Coronary artery (tissue), 2 donors: ENCODE measurements at places on chromosomes 7 and 10.

GRCh38 chr7:101823096-101823495 lies 5.7 kb downstream of the CUX1 start:
- no peak for DNase-seq

DNA sequence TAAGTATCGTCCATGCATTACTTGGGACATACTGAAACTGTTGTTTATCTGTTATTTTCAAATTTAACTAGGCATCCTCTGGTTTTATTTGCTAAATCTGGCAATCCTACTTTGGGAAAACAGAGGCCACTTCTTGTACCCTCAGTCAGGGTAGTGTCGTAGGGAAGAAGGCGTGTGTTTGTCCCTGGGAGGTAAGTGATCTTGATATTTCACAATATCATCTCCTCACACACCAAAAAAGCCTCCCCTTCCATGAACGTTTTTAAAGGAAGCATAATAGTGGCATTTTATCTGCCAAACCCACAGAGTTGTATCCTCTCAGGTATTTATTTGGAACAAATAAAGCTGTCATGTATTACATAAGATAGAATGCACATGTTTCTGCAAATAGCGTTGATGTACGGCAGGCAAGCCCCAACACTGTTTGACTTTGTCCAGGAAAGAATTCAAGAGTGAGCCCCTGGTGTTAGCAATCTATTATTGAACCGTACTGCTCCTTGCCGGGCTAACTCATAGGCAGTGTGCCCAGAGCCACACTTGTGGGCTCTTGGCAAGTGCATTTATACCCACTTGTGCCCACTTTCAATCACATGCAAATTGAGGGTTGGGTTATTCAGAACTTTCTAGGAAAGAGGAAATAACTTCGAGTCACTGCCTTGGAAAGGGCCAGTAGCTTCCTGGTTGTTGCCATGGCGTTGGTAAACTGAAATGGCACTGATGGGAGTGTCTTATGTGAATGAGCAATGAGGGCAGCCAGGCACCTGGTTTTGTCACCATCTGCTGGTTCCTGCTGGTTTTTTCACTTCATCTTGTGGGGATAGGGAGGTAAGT lies 266.0 kb downstream of the USP6NL start:
- no peak for DNase-seq

GRCh38 chr7:112873831-112874553 lies 83.8 kb upstream of the TMEM168 start:
- no peak for DNase-seq

GRCh38 chr7:48089046-48090003 lies at the start of gene UPP1:
Gene UPP1, plus strand, starts transcription at chr7:48089265. Its CDS starts 5,519 bp downstream, at chr7:48094784.
- DNase-seq = peak; percentile 93

GRCh38 chr7:32091608-32092210 lies 21.5 kb upstream of the PDE1C start:
- no peak for DNase-seq

- peak; percentile 79 for DNase-seq
Measured at GRCh38 chr7:92717993-92718716, 118.2 kb downstream of the CDK6 start.

DNA sequence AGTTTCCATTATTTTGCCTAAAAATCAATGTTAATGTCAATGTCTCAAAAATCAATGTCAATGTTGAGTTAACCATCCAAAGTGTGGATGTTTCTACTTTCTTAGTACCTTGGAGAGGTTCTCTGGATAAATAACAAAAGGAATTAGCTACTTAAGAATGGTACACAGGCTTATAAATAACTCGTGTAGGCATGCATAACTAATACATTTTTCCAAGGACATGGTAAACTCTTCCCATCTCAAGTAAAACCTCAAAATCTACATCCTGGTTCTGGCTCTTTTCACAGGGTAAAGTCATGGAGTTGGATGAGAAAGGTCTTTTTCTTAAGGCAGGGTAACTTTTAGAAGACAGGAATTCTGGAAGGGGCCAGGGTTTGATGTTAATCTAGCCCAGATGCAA lies 59.9 kb downstream of the CAV1 start:
- no peak for DNase-seq
